NCI-H1694 treated with DMSO at 0.1 percent for 48 hours (cell line): ENCODE measurements at places on chromosomes 11 and 22.

- DNase-seq: no peak
These were observed 3.1 kb downstream of the CST6 start for GRCh38 chr11:66014804-66015453.

GRCh38 chr11:68037411-68038225 lies 1.2 kb upstream of the TCIRG1 start:
- no peak for DNase-seq

DNA sequence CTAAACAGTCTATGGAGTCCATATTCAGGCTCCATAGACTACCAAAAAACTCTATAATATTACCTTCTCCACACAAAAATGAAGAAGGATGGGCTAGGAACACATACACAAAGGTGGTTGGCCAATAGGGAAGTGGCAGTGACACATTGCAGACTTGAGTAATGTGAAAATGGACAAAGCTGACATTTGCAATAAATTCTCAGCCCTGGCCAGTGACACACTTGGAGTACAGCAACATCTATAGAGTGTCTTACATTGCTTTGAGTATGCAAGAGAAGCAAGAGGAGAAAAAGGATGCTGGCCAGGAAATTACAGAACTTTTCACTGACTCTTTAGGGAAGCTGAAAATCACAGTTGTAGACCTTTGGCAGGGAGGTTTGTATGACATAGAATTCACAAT lies 7.3 kb upstream of the OR52W1 start:
- no peak for DNase-seq

DNA sequence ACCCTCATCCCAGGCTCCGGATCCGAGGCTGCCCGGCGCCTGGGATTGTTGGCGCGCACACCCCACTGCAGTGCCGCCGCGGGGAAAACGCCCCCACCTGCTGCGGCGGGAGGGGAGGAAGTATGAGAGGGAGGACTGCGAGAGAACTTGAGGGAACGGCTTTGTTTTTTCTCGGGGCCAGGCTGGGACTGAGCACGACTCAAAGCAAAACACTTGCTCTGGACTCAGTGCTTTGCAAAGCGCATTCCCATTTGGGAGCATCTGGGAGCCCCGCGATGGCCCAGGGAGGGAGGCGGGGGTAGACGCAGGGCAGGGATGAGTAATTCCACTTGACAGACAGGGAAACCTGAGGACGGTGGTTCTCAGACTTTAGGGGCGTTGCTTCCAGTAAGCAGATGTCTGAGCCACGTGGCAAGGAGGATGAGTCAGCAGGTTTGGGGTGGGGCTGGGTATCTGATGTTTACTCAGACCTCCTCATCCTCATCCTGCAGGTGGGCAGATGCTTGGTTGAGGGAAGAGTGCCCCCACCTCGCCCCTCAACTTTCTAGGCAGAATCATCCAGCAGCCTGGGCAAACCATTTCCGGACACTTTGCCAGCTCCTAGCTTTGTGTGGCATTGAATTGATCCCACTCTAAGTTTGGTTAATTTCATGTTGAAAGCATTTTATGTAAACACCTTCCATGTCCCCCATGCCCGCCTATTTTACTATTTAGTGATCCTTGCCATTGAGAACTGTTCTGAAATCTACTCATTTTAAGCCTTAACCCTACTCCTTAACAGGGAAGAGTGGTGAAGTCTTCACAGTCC lies 1.5 kb downstream of the MIAT start:
- DNase-seq: peak; percentile 49

DNA sequence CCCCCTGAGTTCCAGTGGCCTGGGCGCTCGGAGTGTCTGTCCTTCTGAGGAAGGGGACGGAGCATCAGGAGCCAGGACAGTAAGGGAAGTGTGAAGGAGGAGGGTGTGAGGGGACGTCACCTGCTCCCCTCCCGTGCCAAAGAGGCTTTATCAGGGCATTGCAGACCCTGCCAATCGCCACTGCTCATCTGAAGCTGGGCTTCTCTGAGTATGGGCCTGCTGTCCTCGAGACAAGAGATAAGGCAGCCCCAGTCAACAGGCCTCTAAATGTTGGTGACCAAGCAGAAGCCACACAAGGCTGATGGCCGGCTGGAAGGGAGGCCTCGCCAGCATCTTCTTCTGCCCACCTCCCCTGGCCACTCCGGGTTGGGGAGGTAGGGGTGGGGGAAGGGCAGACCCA lies 29.8 kb downstream of the LIF start:
- no peak for DNase-seq

- DNase-seq: no peak
These were observed 30.6 kb downstream of the PRDM11 start for GRCh38 chr11:45176996-45177395.

DNA sequence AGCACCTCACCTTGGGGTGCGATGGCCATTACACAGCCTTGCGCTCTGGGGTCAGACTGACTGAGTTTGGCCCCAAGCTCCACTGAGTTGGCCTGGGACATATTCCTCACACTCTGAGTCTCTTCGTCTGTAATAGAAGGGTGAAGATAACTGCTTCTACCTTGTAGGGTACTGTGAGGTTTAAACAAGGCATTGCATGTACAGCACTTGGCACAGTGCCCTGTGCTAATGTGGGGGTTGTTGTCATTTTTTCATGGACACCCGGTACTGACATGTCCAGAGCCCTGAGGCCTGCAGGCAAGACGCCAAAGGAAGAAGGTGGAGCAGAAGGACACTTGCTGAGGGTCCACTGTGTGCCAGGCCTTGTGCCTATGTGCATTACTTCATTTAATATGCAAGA lies 50.7 kb downstream of the OTOG start:
- DNase-seq: no peak

- no peak for DNase-seq
These were observed 54.7 kb upstream of the PRDM11 start for GRCh38 chr11:45091563-45092403.

DNA sequence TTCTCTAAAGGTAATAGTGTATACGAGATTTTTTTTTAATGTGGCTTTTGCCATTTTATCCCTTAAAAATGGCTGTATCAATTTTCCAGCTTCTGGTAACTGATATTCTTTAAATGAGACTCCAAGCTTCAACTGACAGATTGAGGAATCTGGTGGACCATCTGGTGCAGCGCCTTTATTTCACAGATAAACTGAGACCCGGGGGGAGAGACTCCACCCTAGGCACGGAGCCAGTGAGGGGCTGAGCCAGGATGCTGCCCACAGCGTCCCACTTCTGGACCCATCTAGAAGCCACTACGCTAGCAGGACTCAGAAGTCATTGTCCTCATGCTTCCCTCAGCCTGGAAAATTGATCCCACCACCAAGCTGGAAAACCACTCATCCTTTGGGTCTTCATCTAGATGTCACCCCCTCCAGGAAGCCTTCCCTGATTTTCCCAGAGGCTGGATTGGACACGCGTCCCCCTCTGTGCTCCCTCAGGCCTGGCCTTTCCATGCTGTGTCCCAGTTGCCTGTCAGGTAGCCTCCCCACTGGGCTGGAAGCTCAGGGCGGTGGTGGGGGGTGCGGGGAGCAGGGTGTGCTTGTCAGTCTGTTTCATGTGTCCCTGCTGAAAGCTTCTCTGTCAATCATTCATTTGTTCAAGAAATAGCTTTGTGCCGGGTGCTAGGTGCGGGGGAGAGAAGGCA lies 12.3 kb upstream of the CD5 start:
- no peak for DNase-seq

GRCh38 chr11:44011797-44012196 lies 36.0 kb upstream of the ACCSL start:
- no peak for DNase-seq

GRCh38 chr11:24400059-24400665 lies 96.7 kb upstream of the LUZP2 start:
- DNase-seq: no peak

DNA sequence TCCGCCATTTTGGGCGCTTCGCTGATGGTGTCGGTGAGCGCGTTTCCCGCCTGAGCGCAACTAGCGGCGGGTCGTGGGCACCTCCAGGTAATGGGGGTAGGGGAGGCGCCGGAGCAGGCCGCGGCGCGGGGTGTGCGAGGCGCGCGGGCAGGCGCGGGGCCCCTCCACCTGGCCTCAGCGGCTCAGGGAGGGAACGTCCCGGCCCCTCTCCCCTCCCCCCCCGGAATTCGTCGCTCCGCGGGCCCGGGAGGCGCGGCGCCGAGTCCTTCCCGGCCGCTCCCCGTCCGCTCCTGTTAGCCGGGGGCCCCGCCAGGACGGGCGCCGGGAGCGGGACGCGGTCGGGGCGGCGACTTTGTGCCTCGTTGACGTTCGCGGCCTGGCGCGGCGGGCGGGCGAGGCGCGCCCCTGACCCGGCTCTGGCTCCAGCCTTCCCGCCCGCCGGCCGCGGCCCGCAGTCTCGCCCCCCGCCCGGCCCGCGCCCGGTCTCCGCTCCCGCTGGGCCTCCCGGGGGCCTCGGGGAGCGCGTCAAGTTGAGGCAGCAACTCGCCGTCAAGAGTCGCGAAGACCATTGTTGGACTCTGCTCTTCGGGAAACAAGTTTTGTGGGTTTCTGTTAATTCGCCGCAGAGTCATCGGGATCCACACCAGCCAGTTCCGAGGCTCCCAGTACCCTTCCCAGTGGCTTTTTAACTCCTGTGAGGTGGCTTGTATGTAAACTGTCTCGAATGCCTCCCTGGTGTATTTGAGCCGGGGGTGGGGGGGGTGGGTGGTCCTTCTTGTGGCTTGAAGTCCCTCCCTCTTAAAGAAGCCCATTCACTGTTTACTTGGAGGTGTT lies at the start of gene PPP6R3:
Gene PPP6R3, plus strand, starts transcription at position 12 of the 834 bp plus-strand sequence. CDS start 76,913 bp downstream, outside the sequence.
- DNase-seq: no peak

- no peak for DNase-seq
These were observed 9.6 kb downstream of the BACE1-AS start for GRCh38 chr11:117300773-117301172.

- no peak for DNase-seq
These were observed 93.6 kb upstream of the CRYBB3 start for GRCh38 chr22:25105817-25106650.

DNA sequence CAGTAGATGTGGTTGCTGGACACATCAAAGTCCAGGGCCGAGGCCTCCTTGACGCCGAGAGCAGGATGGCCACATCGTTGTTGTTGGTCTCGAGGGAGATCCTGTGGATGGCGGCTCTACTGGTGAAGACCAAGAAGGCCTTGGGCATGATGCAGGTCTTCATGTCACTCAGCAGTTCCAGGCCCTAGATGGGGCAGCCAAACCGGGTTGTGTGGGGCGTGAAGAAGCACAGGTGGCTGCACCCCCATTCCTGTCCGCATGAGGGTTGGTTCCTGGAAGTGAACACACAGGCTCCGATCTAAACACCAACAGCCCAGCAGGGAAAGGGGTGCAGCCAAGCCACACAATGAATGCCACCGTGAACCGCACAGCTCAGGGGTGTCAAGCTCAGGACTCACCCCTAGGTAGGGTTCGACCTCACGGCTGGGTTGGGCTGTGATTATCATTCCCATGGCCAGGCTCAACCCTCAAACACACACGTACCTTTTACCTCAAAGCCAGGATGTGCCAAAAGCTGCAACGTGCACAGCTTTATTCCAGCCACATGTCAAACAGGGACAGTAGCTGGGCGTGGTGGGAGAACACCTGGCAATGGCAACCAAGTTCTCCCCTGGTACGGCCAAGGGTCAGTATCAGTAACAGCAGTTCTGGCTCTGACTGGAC lies 132.3 kb downstream of the CRYBB2 start:
- DNase-seq: no peak
